ENCODE measurements at places on chromosomes 2 and 18.

- peak; percentile 43 for DNase-seq
Observed at GRCh38 chr2:63692002-63692606, 103.3 kb downstream of the MDH1 start.

GRCh38 chr2:98118852-98119251 is 31.9 kb downstream of the VWA3B start:
- no peak for DNase-seq

DNA sequence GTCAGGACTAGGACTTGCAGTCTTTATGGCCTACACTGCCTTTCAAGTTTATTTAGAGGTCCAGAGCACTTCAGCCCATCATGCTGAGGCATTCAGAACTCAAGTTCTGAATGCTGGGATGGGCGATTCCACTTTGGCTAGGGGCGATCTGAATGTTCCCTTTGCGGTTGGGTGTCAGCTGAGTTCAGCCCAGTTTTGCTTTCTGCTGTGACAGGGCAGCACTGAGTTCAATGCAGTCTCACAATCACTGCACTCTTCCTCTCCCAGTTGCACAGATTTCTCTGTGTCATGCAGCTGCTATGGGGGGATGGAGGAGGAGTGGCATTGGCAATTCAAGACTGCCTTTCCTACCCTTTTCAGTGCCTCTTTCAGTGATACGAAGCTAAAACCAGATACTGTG is 1232.0 kb upstream of the FAM98A start:
- DNase-seq, result no peak

GRCh38 chr2:24477229-24477628 is 13.8 kb upstream of the NCOA1 start:
- no peak for DNase-seq

DNA sequence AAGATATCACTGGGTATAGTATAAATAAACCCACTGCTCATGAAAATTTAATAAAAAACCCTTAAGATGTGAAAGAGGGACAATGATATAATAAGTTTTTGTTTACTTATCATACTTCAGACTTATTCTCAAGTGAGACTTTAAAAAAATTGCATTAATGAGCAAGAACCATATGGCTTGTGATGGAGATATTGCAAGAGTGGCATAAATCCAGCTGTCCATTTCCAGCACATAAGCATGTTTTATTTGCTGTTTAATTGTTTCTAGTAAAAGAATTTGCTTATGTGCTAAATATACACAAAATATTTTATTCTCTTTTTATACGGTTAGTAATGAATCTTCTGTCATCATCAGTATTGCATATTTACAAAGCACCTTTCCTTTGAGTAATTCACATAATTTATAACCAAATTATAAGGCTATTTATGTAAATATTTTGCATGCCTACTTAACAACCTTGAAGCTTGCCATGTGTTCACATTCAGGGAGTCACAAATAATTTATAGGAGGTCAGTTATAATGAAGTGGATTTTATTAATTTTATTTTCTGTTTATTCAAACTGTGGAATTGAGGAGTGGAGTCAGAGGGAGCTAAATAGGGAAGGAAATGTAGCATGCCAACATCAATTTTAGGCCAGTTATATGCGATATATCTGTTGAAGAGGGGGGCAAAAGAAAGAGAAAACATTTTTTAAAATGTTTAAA is 318.5 kb upstream of the CWC22 start:
- DNase-seq, result no peak

DNA sequence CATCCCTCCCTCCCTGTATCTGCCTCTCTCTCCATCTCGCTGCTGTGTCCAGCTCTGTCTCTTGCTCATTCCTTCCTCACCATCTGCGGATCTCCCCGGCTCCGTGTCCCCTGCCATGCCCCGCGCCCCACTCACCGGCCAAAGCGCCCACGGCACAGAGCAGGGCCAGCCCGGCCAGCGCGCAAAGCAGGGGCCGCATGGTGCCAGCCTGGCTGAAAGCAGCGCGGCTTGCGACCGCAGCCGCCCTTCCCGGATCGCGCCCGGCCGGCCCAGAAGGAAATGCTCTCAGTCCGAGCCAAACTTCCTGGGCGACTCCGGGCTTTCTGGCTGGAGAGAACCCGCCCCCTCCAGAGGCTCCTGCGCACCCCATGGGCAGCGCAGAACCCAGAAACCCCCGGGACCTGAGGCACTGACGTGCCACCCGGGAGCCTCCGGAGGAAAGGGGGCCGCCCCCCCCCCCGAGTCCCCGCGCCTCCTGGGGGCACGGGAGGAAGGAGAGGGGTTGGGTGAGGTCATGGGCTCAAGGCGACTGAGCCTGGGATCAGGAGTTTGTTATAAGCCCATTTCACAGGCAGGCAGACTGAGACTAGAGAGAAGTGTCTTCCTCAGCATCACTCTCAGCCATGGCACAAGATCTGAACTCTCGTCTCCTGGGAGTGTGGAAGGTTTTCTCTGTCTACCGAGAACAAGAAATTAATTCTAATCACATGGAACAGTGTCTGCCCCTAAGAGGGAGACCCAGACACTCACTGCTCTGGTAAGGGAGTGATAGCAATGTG is 45.2 kb upstream of the RAB6C start:
- DNase-seq, result no peak
